T-cell (primary cell): ENCODE measurements at places on chromosomes 6 and 20.

GRCh38 chr6:147468634-147469033 lies 39.9 kb upstream of the SAMD5 start:
- no peak for DNase-seq

DNA sequence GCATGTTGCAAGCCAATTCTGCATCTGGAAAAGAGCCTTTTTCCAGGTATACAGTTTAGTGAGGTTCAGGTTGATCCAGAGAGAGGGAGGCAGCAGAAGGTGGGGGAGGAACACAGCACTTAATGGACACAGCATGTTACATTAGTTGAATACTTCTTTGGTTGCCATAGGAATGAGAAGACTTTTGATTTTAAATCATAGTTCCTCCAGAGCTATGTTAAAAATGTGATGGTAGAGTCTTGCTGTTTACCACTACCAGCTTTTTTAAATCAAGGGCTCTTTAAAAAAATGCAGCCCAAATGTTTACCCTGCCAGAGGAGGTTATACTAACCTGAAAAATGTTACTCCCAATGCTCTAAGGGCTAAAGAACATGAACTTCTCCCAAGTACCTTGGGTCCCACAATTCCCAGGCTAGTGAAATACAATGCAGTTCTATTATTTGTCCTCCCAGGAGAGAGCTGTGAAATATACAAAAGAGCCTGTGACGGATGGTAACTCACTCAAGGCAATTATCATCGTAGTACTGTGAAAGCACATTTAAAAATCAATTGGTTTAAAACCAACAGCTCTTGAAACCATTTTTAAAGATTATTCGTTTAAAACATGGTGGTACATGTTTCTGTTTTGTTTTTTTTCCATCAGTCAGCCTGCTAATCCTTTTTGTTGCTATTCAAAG lies 6.9 kb upstream of the PHACTR1 start:
- DNase-seq, result no peak

- DNase-seq, result no peak
These were observed 38.1 kb downstream of the B4GALT5 start for GRCh38 chr20:49675368-49676151.

GRCh38 chr6:17874753-17875152 lies 112.7 kb downstream of the KIF13A start:
- no peak for DNase-seq

DNA sequence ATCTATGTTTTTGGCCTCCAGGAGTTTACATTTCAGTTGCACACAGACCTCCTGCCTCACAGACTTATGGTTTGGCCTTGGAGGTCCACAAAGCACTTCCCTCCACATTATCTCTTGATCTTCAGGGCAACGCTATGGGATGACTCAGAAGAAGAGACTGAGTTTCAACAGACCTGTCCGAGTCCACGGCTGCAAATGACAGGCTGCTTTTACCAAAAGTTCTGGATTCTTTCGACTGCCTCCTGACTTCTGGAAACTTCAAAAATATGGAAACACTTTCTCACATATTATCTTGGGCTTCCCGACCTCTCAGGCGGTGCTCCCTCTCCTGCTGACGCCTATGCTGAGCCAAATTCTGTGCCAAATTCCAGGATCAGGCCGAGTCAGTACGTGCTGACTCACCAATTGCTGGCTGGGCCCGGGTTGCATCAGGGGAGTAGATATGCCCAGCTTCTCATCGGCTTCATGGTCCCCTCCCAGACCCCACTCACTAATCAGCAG lies 190.2 kb downstream of the BMP7 start:
- DNase-seq, result no peak

DNA sequence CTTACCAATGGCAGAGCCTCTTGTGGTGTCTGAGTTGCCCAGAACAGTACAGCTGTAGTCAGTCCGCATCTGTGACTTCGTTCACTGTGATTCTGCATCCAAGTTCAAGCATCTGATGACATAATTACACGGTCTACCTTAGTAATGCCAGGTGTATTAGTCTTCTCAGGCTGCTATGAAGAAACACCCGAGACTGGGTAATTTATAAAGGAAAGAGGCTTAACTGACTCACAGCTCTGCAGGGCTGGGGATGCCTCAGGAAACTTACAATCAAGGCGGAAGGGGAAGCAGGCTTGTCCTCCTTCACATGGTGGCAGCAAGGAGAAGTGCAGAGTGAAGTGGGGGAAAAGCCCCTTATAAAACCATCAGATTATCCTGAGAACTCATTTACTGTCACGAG lies 163.9 kb upstream of the SULF2 start:
- DNase-seq, result no peak
